ENCODE measurements at places on chromosomes 4 and X.
A peak's percentile ranks its signal among the peaks of the same experiment; 100 is the strongest.

DNA sequence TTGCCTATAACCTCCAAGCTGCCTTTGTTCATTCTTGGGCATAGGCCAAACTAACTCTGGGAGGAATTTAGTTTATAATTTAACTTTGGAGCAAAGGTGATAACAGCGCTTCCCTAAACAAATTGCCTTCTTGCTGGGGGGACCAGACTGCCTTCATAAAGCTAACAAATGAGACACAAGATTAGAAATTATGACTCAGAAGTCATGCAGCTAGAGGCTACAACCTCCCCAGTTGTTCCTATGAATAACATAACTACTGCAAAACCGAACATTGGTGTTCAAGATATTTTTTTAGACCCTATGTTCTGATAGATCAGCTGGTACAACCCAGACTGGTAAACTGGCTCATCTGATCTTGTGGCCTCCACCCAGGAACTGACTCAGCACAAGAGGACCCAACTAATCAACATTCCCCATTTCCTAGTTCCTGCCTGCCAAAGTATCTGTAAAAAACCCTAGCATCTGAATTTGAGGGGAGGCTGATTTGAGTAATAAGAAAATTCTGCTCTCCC lies 22.0 kb upstream of the TMPRSS11B start:
- no peak for DNase-seq

DNA sequence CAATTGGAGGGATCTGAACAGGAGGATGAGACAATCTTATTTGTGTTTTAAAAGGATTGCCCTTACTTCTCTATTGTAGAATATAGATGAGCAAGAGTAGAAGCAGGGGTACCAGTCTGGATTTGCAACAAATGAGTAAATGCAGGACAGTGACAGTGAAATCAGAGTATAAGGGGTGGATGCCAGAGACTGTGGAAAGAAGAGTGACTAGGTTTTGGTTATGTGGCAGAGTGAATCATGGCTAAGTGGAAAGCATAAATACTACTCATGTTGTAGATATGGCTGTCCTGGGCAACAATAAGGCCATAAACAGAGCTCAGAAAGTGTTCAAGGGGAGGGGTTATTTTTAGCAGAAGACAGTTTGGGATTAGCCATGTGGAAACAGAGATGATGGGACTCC lies 6.0 kb upstream of the VSIG4 start:
- peak; percentile 60 for DNase-seq

DNA sequence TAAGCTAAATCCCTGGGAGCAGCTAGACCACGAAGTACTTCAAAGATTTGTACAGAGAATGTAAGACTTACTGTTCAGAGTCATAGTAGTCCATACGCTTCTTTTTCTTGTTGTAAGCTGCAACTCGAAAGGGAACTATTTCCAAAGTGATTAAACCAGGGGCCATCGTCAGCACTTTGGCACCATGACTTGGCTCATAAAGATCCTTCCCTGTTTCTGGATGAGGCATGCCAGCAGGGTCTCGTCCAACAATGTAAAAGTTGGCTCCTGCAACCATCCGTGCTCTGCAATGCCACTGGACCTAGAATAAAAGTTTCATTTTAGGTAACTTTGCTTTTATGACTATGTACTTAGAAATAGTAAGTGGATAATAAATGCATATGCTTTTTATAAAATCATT lies 88.5 kb downstream of the PAPSS1 start:
- no peak for DNase-seq

DNA sequence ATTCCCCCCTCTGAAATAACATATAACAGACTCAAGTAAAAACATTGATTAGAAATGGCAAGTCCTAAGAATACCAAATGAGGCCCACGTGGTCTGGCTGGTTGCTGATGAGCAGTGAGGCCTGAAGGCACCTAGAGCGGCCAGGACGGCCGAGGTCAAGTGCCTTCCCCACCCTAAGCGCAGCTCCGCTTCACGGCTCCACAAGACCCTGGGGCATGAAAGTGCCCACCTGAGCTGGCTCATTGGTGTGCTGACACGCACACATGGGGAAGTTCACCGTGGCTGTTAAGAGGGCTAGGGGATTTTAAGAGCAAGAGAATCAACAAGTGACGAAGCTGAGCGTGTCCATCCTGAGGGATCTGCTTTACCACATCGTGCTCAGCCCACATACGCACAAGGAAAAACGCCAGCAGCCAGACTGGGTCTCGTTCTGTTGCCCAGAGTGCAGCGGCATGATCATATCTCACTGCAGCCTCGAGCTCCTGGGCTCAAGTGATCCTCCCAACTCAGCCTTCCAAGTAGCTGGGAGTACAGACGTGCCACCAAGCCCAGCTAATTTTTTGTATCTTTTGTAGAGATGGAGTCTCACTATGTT lies 22.4 kb downstream of the DCTD start:
- no peak for DNase-seq

- DNase-seq: peak; percentile 78
Observed at GRCh38 chrX:149631234-149632165, at the start of gene TMEM185A. Gene TMEM185A (minus strand): TSS chrX:149631792. CDS start chrX:149631580, 212 bp downstream.

DNA sequence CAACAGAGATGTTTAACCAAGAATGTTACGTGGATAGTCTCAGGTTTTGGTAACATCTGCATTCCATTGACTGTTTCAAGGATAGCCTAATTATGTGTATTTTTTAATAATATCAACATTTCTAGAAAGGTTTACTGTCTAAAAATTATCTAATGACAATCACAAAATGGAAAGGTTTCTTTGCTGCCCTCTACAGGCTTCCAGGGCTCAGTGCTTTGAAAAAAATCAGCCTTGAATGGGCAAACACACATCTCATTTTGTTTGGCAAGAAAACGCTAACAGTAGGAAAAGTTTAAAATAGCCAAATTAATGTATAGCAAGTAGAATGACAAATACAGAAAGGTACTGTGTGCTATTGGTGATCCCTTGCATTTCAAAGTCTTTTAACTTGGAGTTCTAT lies 223.4 kb upstream of the PRPS2 start:
- peak; percentile 28 for DNase-seq

DNA sequence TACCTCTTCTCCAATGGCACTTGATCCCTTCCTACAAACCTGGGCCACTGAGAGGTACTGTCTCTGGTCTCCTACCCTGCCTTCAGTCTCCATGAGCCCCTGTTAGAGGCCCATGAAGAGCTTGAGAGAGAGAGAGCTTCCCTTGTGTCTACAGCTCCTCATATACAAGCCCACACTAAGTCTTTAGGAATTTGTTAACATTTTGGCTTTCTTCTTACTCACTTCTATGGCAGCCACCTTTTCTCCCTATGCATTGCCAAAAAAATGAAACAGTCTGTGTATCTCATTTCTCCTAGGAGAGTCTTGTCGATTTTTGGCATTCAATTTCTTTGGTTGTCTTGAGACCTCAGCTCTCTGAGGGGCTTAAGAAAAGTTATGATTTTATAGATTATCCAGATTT lies 90.9 kb upstream of the LNX1 start:
- DNase-seq: no peak

DNA sequence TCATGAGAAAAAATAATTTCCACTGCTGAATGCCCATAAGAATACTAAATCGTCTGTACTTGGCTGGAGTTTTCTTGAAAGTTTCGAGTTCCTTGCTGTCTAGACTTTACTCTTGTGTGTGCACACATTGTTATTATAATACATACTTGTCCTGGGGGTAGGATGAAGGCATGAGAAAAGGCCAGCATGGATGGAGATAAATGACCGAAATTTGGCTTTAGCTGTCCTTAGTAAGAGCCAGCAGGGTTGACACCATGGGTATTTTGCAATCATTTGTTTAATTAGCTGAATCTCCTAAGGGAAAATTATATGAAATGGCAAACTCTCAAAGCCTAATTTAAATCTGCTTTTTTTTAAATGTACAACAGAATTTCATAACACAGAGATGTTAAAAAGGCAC lies 641.6 kb downstream of the ADGRL3 start:
- no peak for DNase-seq

DNA sequence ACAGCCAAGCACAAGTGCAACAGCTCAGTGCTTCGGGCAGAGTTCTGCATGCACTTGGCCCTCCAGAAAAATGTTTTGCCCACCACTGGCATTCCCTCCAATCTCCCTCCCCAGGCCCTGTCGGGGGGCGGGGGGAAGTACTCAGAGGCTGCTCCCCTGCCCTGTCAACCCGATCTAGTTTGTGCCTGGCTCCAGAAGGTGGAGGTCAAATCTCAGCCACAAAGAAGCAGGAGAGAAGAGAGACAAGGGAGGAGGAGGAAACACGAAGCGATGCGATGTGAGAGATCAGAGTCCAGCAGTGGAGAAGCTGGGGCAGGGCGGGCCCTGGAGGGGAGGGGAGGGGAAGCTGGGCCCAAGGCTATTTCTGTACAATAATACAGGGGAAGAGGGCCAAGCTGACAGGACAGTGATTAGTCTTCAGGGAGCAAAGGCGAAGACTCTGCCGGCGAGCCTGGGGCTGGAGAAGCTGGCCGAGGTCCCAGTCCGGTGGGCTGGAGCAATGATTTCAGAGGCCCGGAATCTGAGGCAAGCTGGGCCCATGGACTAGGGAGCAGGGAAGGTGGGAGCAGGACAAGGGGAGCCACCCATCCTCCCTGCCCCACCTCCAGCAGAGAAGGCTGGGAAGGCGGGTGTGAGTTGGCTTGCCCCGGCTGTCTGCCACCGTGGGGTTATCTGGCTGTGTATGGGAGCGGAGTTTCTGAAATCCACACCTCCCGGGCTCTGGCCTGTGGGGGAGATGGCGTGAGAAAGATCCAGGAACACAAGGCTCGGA lies 167.1 kb downstream of the EFNB1 start:
- no peak for DNase-seq

DNA sequence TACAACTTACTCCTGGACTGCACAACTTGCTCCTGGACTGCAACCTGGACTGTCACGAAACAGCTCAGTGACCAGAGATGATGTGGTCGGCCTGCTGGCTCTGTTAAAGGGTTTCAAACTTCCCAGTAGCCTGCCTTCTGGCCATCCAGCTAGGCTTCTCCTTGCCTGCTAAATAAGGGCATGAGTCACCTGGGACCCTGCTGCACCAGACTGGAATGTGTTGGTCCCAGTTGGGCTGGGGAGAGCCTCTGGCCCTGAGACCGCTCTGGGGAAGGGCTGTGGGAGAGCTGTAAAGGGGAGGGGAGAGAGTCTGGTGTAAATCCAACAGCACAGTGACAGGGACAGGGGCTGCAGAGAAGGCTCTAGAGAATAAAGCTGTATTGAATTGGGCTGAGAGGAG lies 165.8 kb downstream of the VSIG4 start:
- no peak for DNase-seq

DNA sequence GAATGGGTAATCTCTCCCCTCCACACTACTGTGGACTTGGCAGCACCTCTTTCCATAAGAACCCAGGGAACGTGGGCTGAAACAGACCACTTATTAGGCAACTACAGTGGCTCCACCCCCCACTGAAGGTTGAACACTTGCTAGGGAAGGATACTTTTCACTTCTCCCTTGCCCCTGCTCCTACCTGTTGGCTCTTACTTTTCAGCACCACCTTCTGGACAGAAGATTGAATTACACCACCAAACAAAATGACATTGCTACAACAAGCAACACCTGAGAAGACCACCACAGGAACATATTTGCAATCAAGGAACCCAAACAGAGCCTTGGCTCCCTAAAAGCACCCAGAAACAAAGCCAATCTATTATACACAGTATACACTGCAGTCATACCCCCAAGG lies 132.1 kb upstream of the CXCL13 start:
- DNase-seq: peak; percentile 34

GRCh38 chr4:169940460-169940859 lies 85.7 kb downstream of the MFAP3L start:
- DNase-seq: no peak

DNA sequence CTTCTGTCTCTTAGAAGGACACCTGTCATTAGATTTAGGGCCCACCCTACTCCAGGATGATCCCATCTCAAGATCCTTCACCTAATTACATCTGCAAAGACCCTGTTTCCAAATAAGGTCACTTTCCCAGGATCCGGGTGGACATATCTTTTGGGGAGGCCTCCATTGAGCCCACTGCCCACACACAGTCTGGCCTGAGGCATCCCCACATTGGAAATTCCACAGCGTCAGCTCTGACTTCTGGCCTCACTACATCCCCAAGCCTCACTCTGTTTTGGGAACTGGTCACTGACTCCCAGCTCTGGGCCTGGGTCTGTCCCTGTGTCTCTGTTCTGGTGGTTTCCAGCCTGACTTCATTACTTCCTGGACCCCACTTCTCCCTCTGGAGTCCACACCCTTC lies 285.5 kb downstream of the CRLF2 start:
- no peak for DNase-seq

GRCh38 chr4:87698394-87698793 lies 48.3 kb downstream of the DMP1 start:
- DNase-seq: no peak

- no peak for DNase-seq
Observed at GRCh38 chrX:115284877-115285276, 4.6 kb upstream of the LUZP4 start.

GRCh38 chr4:119131164-119131563 lies 4.5 kb upstream of the MYOZ2 start:
- no peak for DNase-seq

GRCh38 chr4:75895744-75896314 lies 6.4 kb downstream of the PPEF2 start:
- peak; percentile 52 for DNase-seq

Measured in activated CD4-positive, alpha-beta T cell treated with anti-CD3 and anti-CD28 coated beads, Interleukin-2, Interleukin-6, amounts not matched to agents 100 ng/mL and 50 ng/mL, durations not matched to agents 16 hours and 8 hours (primary cell).